Activated CD4-positive, alpha-beta T cell treated with anti-CD3 and anti-CD28 coated beads, Interleukin-2, amount 50 U/mL, for 24 hours (primary cell): ENCODE measurements at places on chromosomes 4 and X.
A peak's percentile ranks its signal among the peaks of the same experiment; 100 is the strongest.

GRCh38 chrX:139932073-139932900 lies 566 bp downstream of the ATP11C start:
- peak; percentile 4 for DNase-seq

- DNase-seq = no peak
Measured at GRCh38 chrX:1751781-1752180, 136.9 kb downstream of the ASMT start.

GRCh38 chr4:168978001-168978700 lies 31.9 kb downstream of the CBR4 start:
- DNase-seq = no peak

- DNase-seq = no peak
Measured at GRCh38 chr4:33561259-33561658, 2683.1 kb downstream of the ARAP2 start.

DNA sequence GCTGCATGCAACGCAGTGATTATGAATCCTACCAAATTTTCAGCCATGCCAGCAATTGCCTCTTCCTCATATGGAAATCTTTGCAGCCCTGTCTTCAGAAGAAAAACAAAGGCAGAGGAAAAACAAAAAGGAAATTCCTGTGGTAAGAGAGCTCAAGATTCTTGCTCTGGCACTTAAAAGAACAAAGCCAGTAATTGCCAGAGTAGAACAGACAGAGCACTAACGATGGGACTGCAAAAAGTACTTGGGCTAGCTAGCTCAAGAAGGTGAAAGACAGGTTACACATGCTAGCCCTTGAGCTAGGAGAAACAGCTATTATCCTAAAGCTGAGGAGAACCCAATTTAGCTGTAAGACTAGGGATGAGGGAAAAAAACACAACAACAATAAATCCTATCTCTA lies 582.3 kb downstream of the KCNIP4 start:
- DNase-seq = no peak

- no peak for DNase-seq
Measured at GRCh38 chr4:158051401-158052235, 121.2 kb downstream of the GASK1B start.

- DNase-seq = no peak
Measured at GRCh38 chrX:111868726-111869638, 7.0 kb upstream of the TRPC5OS start.

- no peak for DNase-seq
Measured at GRCh38 chr4:149964001-149964796, 114.0 kb upstream of the DCLK2 start.

- DNase-seq = no peak
Measured at GRCh38 chr4:184958923-184959210, 59.4 kb upstream of the HELT start.

GRCh38 chr4:42945874-42946273 lies 53.4 kb downstream of the GRXCR1 start:
- no peak for DNase-seq

DNA sequence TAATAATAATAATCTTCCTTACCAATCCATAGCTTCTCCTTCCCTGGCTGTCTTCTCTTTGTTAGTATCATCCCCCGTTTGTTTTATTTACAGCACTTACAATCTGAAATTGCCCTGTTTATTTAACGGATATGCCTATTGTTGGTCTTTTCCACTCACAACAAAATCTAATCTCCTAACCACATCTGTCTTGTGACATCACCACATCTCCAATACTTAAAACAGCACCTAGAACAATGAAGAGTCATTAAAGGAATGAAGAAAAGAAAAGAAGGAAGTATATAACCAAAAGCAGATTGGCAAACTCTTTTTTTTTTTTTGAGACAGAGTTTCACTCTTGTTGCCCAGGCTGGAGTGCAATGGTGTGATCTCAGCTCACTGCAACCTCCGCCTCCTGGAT lies 38.7 kb upstream of the JADE1 start:
- no peak for DNase-seq

DNA sequence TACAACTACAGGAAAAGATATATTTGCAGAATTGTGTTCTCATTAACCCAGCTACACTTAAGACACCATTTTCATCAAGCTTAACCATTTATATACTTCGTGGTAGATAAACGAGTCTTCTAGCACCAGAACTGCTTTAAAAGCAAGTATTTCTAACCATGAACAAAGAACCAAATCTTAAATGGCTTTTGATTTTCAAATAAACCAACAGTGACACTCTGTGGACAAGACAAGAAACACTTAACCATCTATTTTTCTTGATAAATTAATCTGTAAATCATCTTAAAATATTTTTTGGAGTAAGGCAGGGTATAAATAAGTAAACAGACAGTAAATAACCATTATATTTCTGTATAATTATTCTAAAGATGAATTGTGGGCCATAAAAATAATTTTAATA lies 10.2 kb downstream of the BEND2 start:
- DNase-seq = no peak

DNA sequence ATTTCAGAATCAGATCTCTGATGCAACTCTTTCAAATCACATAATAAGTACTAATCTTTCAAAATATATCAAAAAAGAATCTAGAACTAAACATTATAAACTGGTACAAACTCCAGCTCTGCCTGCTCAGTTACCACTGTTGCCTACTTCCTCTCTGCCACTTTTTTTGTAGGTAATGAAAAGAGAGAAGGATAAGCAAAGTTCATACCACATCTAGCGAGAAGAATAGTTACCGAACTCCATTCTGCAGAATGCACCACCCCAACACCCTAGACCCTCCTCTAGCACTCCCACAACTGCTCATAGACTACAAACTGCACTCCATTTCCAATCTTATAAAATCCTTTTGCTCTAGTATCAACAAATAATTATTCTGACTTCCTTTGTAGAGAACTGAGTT lies 19.7 kb upstream of the LRBA start:
- no peak for DNase-seq

DNA sequence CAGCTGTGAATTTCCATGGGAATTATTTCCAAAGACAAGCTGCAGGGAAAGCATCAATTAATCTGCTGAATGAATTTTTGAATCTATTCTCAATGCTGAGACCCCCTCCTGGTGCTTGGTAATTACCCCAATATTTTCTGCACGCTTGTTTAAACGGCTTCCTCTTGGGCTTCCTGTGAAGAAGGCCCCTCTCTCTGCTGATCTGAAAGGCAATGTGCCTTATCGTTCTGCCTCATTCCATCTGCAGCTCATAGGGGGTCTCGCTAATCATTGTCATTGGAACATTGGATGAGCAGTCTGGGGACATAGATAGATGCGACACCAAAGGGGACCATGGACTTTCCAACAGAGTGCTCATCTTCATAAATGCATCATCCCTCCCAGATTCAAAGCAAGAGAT lies 851.6 kb downstream of the PDHA2 start:
- no peak for DNase-seq

- no peak for DNase-seq
Measured at GRCh38 chrX:24168807-24169206, 19.3 kb downstream of the ZFX start.

- DNase-seq = no peak
Measured at GRCh38 chrX:3712870-3713224, 602 bp downstream of the PRKX start.

DNA sequence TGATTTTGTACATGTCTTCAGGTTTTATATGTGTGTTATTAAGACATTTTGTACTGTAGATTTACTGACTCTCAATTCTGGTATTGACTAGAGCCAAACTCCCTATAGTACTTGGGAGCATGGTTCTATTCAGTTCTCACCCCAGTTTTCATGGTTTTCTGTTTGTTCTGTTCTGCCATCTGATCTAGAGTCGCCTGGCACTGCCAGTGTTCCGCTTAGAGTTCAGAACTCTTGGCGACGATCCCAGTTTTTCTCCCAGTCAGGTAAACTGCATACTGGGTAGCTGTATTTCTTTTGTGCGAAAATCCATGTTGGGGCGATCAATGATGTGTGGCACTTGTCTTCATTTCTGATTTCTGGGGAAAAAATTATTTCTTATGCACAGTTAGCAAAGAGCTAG lies 78.0 kb downstream of the PHOX2B start:
- DNase-seq = no peak

DNA sequence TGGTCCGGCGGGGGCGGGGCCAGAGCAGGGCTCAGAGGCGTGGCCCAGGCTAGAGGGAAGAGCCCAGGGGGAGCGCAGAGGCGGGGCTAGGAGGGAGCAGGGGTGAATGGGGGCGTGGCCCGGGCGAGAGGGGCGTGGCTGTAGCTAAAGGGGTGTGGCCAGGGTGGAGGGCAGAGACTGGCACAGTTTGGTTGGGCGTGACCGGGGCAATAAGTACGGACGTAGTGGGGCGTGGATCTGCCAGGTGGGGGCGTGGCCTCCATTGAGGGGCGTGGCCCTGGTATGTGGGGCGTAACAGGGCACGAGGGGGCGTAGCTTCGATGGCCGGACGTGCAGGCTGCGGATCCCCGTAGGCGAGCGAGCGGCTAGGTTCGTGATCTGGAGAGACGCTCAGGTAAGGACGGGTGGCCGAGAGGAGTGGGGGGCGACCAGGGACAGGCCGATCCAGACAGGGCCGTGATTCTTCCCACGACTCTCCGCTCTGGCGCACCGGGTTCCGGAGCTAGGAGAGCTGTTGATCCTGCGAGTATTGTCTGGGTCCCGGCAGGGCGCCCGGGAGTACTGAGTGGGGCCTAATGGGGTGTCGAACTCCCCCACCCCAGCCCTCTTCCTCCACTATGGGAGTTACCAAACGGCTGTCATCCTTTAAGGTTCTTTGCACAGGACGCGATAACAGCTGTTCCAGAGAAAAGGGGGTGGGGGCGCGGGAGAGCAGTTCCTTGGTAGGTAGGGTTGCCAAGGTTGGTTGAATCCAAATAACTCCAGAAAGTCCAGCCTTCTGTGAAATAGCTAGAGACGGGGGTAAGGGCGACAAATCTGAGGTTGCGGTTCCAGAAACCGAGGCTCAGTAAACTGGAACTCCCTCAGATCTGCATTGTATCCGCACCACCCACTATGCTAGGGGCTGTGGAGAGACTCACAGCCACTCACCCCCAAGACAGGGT lies at the start of gene CA5B:
TSS of gene CA5B (plus strand) at position 312 of the 944 bp plus-strand sequence. CDS start 11,754 bp downstream, outside the sequence.
- peak; percentile 92 for DNase-seq

- no peak for DNase-seq
Measured at GRCh38 chr4:76029300-76029699, 6.0 kb upstream of the CXCL10 start.

GRCh38 chrX:154373340-154374306 lies 811 bp downstream of the FLNA start:
- no peak for DNase-seq

DNA sequence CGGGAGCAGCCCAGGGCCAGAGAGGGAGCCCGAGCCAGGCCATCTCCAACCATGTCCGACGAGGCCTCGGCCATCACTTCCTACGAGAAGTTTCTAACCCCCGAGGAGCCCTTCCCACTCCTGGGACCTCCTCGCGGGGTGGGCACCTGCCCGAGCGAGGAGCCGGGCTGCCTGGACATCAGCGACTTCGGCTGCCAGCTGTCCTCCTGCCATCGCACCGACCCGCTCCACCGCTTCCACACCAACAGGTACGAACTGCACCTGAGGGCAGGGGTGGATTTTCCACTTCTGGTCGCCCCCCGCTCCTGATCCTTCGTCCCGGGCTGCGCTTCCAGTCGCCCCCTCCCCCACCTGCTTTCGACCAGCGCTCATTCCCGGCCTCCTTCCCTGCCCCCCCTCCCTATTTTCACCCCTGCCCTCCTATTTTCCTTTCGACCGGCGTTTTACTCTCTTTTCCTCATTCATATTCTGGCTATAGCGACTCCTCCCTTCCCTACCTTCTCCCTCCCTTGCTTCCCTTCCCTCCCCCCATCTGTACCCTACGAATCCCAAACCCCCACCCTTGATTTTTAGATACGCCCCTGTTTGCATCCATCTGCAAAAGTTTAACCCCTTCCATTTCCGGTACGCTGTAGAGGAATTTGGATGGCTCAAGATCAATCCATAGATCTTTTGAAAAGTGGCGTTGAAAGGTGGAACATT lies 633 bp downstream of the FAM199X start:
- DNase-seq = no peak

DNA sequence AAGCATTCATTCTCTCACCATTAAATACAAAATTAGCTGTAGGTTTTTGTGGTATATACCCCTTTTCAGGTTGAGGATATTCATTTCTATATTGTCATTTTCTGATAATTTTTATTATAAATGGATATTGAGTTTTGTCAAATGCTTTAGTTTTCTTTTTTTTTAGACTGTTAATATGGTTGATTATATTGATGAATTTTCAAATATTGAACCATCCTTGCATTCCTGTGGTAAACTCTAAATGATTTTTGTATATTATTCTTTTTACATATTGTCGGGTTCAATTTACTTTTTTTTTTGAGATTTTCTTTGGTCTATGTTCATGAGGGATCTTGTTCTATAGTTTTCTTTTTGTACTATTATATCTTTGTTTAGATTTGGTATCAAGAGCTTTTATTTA lies 165.1 kb downstream of the GPAT3 start:
- no peak for DNase-seq

GRCh38 chr4:158347556-158347955 lies 137.3 kb downstream of the TMEM144 start:
- no peak for DNase-seq

DNA sequence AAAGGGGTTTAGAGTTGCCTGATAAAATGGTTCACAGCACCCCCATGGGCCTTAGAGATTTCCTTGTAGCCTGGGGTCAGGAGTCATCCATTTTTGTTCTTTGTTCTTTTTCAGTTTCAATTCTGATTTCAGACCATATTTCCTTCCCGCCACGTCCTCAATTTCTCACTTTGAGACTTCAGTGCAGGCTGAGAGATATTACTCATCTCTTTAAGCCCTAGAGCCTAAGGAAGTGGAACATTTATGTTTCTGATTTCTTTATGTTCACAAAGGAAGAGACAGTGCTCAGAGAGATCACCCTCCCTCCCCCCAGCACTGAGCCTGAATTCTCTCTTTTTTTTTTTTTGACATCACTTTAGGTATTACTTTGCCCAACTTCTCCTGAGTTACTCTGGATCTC lies 56.3 kb downstream of the MSN start:
- no peak for DNase-seq

- no peak for DNase-seq
Measured at GRCh38 chr4:41750121-41750625, 1.6 kb upstream of the PHOX2B start.

DNA sequence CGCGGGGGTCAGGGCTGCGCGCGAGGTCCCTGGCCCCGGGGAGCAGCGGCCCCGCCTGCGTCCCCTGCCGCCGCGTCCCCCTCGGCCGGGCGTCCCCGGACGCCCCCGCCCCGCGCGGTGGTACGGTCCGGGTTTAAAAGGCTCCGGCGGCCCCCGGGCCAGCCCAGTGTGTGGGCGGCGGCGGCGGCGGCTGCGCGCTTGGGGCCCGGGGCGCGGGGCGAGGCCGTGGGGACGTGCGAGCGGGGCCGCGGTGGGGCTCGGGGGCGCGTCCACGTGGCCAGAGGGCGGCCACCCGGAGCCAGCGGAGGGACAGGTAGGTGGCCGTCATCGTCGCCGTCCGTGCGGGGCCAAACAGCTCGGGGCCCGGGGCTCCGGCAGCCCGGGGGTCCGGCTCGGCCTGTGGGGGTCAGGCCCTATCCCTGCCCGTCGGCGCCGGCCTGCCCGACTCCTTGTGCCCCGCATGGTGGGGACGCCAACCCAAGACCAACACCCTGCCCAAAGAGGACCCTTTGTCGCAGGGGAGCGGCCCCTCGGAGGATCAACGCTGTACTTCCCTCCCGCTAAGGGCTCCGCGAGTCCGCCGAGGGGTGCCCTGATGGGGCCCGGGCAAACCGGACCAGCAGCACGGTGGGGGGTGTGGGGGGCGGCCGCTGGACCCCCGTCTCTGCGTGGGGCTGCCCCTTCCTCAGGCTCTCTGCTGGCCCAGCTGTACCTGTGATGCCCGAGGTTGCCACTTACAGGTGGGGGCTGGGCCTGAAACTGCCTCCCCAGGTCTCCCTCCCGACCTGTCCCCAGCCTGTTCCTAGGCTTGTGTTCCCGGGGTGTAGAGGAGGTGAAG lies at the start of gene PLXNA3:
TSS of gene PLXNA3 (plus strand) at position 166 of the 838 bp plus-strand sequence. CDS start 1,903 bp downstream, outside the sequence.
- peak; percentile 27 for DNase-seq
